Hepatocyte (in vitro differentiated cells): ENCODE measurements at places on chromosomes 1 and 21.

- DNase-seq, result no peak
These were observed 43.4 kb downstream of the WASF2 start for GRCh38 chr1:27446496-27447020.

DNA sequence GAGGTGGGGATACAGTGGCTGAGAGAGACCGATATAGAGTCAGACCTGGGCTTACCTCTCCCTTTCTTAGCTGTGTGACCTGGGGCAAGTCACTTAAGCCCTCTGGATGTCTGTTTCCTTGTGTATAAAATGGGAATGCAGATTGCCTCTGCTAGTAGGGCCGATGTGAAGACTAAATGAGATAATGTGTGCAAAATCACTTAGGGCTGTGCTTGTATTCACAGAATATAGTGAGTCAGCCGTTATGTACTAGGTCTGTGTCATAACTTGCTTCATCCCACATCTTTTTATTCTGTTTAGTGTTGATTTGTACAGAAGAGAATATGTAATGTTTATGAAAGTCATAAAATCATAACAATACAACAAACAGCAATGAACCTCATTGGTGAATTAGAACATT, 56.0 kb downstream of the PTPRU start:
- DNase-seq, result no peak

DNA sequence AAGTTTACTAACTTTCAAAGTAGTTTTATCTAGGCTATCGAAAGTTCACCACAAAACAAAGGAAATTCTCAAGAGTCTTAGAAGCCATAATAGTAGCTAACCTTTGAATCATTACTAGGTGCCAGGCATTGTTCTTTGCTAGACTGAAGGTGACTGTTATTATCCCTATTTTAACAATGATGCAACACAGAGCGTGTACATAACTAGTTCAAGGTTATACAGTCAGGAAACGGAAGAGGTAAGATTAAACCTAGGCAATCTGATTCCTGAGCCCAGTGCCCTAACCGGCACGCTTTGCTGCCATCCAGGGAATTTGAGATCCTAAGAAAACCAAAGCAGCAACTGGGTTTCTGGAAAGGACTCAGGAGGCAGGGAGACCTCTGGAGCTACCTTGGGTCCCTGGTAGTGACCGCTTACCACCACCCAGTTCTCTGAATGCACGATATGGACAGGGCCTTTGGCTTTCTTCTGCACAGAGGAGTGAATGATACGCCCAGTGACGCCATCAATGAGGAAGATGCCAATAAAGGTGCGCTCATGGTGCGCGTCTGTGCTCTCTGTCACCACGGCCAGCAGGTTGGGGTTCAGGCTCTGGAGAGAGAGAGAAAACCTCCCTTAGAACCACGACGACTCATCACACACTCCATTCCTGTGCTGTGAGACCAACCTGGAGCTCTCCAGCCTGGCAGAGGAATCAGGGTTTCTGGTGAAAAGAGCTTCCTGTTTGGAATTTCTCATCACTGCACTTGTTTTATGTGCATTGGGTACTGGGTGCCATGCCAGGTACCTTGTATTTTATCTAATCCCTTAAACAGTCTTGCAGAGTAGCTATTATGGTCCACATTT, 13.1 kb upstream of the UBR4 start:
- DNase-seq, result no peak

- no peak for DNase-seq
These were observed 100.0 kb upstream of the SLC44A3 start for GRCh38 chr1:94719926-94720793.

DNA sequence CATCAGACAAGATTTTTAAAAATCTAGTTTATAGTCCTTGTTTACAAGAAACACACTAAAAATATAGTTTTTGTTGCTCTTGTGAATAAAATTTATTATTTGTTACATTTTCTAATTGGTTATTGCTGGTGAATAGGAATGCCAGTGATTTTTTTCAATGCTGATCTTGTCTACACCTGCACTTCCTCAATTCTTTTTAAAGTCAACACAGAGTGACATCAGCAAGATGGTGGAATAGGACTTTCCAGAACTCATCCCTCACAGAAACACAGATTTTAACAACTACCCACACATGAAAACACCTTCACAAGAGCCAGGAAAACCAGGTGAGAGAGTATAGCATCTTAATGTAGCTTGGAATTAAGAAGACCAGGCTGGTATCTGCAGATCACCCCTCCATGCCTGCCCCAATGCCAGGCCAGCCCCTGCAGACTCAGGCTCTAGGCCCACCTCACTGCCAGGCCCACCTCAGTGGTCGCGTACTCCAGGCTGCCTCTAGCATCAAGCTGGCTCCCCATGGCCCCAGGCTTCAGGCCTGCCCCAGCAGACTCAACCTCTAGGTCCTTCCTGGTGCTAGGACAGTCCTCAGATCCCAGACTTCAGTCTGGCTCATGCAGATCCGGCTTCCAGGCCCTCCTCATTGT, 117.6 kb downstream of the WDR3 start:
- no peak for DNase-seq

DNA sequence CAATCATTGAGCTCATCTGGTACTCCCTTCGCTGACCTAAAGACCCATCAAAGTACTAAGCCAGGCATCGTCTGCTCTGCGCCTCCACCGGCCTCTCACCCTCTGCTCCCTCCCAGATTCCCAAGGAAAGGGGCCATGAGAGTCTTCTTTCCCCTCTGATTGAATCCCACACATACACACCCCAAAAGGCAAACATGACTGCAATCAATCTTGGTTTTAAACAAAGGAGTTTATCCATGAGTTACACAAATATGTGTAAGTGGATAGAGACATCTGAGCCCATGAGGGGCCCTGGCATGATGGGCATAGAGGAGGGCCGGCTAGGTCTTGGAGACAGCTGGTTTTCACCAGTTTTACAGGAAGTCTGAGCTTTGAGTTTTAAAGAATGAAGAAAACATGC, 50.9 kb downstream of the CAPN2 start:
- DNase-seq, result no peak

DNA sequence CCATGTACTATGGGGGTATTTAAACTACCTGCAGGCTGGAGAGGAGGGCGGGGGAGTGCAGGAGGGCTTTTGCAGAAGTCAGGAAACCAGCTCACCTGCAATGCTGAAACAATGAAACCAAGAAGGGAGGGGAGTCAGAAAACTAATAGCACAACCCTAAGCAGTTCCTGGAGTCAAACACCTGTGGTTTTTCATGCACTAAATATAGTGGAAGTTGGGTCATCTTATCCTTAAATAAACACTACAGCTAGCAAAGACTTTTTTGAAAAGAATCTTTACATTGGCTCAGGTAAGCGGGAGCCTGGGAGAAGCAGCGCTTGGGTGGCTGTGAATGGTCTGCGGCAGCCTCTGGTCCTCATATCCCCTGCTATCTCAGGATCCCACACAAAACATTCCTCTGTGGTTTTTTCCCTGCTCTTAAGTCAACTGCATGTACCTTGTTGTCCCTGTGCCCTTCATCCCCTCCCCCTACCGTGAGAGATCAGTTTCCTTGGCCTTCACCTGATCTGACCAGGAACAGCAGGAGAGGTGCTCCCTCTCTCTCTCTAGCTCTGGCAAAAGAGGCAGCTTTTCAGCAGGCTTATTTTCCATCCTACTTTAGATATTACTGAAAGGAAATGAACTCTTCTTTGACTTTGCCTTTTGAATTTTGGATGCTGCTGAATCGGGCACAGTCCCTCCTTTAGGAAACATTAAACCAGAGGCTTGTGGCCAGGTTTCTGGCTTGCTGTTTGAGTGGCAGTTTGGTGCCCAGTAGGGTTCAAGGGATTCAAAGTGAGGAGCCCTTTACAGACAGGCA, 26.6 kb downstream of the TENT5C start:
- DNase-seq, result peak; percentile 17

DNA sequence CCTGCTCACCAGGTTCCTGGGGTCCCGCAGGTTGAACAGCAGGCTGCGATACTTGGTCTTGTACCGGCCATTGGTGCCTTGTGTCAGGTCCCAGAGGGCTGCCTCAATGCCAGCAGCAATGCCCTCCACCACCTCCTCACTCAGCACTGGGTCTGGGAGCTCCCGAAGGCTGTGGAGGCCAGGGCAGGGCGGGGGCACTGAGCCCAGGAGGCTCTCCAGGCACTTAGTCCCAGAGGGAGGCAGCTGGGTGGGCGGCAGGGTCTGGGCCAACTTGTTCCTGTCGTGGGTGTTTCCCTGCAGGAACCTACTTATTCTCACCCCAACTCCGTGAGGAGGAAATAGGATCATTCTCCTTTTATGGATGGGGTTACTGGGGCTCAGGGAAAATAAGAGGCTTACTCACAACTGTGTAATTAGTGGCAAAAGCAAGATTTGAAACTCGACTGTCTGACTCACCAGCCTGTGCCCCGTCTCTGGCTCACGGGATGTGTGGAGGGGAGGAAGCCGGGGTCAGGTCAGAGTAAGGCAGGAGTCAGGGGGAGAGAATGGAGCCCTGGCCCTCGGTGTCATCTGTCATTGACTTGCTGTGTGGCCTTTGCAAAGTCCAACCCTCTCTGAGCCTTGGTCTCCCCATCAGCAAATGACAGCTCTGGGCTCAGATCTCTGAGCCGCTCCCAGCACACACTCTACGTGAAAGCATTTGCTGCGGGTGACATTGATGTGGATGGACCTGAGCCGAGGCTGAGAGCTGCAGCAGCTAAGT, 17.2 kb downstream of the SPOCD1 start:
- peak; percentile 72 for DNase-seq

DNA sequence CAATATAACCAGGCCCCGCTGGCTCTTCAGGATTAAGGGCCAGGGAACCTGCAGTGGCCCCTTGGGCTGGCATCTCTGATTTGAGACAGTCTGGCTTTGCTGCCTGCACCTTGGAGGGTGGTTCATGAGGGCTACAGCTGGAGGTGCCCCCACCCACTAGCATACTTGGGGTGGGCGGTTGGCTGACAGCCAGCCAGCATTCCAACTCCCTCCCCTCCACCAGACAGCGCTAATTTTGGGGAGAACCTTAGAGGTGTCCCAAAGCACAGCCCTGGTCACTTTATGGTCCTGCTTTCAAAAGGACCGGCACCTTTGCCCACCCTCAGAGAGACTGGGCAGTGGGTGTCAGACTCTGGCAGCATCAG, 180.7 kb upstream of the VAMP3 start:
- no peak for DNase-seq

GRCh38 chr1:55645270-55645669, 430.1 kb upstream of the USP24 start:
- DNase-seq, result no peak

DNA sequence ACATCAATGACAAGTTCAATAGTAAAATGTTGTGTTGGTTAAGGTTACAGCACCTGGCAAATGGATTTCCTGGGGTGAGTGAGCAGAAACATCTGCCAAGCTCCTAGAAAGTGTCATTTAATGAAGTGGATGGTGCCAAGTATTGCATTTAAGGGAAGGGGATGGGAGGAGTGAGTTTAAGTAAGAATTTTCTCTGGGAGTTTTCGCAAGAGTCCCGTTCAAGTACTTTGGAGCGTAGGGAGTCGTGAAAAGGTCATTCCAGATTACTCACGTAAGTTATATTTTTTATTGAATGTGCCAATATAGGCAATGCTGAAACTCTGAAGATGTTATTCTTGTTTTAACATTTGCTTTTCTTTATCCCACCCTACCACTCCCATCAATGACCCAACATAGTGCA, 117.4 kb upstream of the RAB3GAP2 start:
- DNase-seq, result no peak
